ENCODE measurements at places on chromosomes 6 and 20. TPM values are rescaled to one million over a fixed set of nuclear protein-coding genes. Genes with fewer than 3 reads are reported as not detected.

The SLC22A16 gene
- not detected for total RNA-seq

The VSTM2L gene
- total RNA-seq, result 11.6 TPM

The DEFB115 gene
- not detected for total RNA-seq

The MUC22 gene
- total RNA-seq, result 1.6 TPM

DNA sequence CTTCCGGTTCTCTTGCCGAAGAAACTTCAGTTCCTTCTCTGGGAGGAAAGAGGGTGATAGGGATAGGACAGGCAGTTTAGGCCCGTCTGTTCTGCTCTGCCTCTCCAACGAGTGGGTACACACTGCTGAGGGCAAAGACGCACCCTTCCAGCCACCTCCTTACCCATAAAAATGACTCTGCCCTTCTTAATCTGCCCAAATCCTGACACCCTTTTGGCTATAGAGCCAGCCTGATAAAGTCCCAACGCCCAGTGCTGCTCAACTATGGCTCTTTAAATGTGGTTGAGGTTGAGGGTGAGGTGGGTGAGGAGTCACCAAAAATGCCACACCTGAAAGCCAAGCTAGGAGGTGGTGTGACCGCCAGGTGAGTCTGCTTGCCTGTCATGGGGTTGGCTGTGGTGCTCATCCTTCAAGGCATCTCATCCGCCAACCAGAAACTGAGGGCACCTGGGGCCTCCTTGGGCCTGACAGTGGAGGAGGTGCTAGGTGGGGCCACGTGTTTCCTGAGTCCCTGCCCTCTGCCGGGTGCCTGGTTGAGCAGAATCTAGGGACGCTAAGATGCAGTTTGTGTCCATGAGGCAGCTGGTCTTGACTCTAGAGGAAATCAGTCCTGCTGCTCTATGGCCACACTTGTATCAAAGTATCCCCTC, 16.3 kb downstream of the CCDC167 start:
- no peak for DNase-seq

DNA sequence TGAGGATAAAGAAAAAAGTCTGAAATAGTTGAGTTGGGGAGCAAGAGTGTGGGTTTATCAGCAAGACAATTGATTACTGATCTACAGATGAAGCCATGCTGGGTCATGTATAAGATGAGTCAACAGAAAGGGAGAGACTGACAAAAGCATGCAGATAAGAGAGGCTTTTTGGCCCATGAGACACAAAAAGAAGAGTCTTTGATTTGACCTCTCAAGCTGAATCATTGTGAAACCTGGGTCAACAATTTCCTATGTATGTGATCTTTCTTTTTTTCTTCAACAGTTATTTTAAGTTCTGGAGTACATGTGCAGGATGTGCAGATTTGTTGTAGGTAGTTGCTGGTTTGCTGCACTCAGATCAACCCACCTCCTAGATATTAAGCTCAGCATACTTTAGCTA, 15.9 kb downstream of the RIMS1 start:
- no peak for DNase-seq

GRCh38 chr20:22974354-22974753, 60.8 kb upstream of the SSTR4 start:
- no peak for DNase-seq

DNA sequence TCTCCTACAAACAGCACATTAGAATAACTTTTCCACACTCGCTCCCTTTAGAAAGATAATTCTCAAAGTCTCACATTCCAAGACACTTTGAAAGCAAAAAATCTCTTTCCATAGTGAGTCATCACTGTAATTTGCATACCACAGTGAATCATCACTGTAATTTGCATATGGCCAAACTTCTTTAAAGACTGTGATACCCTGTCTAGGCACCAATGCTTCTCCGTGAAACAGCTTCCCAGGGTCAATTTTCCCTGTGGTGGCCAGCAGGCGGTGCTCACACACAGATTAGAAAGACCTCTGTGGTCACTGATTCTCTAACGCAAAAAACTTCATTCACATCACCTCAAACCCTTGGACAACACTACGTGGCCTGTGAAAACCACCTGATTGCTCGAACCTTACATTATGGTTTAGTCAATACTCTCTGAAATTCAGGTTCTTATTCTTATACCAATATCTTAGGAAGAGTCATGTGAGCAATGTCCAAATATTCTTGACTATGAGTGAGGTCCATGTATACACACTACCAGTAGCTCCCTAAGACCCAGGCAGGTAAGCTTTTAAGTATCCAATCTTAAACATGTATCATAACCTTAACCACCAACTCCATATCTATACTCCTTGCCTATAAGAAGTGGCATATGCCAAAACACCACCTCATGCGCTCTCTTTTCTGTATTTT, 78.5 kb upstream of the PHACTR1 start:
- no peak for DNase-seq

All from type B pancreatic cell (in vitro differentiated cells).